ENCODE measurements at places on chromosomes 12 and 14.

DNA sequence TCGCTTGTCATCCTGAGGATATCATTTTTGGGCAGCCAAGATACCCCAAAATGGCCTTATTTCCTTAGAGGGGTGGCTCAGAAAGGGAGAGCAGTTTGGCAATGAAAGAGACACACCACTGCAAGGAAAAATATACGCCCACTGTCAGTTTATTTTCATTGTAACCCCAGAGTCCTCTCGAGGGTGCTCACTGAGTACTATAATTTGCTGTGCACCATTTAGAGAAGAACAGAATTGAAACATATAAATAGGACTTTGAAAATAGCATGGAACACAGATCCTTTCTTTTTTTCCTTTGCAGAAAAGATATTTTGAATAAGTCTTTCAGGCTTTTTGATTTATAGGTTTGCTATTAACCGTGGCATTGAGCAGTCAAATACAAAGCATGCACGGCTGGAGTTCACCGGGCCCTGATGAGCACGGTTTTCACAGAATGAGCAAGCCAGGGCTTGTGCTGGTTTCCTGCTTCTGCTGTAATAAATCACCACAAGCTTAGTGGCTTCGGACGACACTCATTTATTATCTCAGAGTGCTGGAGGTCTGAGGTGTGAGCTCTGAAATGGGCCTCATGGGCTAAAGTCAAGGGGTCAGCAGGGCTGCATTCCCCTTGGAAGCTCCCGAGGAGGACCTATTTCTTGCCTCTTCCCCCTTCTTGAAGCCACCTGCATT is 152.3 kb downstream of the ZNF664 start:
- no peak for DNase-seq

- no peak for DNase-seq
These were observed 46.5 kb upstream of the PTCSC3 start for GRCh38 chr14:36222952-36223468.

DNA sequence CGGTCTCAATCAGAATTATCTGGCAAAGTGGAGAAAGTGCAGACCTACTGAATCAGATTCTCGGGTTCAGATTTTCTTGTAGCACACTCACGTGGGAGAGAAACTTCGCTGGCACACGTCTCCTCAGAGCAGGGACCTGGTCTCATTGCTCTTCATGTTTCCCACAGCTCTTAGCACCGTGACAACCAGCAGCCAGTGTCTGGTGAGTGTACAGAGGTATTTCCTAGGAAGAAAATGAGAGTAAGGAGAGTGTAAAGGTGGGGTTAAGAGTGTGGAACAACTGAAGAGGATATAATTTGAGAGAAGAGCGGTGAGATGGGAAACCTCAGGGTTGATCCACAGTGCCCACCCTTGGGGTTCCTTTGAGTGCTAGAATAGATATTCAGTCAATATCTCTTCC is 89.2 kb downstream of the ARF6 start:
- DNase-seq, result no peak

GRCh38 chr12:48156652-48157017 is 680 bp downstream of the ASB8 start:
- no peak for DNase-seq

DNA sequence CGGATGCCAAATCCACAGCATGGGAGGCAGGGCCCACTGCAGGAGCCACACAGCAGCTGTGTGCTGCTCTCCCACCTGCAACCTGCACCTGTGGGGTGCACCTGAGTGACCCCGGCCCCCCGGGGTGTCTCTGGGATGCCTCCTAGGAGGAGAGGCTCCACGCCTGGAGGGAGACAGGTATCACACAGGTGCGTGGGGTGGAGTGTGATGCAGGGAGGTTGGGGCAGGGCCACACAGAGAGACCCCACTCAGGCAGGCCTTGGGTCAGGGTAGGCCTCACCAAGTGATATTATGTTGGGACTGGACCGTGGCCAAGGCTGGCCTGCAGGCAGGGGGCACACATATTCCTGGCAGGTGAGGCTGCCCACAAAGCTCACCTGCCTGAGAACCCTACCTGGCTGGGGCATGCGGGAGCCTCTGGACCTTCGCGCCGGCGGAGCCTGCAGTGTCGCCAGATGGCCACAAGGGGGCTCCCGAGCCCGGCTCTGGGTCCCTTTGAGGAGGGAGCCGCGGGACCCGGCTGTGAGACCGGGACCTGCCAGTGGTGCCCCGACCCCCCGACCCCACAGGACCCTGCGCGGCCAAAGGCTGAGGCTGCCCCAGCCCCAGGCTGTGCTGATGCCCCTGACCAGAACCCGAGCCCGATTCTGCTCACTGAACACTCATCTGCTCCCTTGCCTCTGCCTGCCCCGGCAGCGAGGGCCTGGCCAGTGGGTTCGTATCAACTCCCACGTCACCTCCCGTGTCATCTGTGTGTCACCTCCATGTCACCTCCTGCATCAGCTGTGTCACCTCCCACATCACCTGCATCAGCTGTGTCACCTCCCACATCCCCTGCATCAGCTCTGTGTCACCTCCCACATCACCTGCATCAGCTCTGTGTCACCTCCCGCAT is 11.4 kb downstream of the TMEM121 start:
- DNase-seq, result peak; percentile 65

- no peak for DNase-seq
These were observed 46.8 kb upstream of the MAX start for GRCh38 chr14:65149116-65149515.

Data from CD4-positive, alpha-beta T cell treated with Interleukin-4 for 4 hours (primary cell).